Caco-2 (cell line): ENCODE measurements at places on chromosomes 2 and 18.

DNA sequence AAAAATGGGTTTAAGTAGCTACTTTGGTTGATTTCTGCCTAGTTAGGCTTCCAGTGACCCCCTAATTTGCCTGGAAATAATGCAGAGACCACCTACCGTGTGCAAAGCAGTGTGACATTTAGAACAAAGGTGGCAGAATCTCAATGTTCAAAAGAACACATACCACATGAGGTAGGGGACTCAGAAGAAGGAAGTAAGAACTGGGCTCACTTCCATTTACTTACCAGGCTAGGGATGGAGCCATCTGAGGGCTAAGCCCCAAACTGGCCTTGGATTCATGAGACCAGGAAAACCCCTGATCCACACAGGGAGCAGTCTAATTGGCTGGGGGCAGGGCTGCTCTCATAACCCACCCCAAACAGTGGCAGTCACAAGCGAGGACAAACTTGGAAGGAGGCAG lies 190.7 kb downstream of the NCKAP5 start:
- DNase-seq = no peak

GRCh38 chr2:242085941-242086621 lies 216.6 kb downstream of the RTP5 start:
- DNase-seq = no peak

DNA sequence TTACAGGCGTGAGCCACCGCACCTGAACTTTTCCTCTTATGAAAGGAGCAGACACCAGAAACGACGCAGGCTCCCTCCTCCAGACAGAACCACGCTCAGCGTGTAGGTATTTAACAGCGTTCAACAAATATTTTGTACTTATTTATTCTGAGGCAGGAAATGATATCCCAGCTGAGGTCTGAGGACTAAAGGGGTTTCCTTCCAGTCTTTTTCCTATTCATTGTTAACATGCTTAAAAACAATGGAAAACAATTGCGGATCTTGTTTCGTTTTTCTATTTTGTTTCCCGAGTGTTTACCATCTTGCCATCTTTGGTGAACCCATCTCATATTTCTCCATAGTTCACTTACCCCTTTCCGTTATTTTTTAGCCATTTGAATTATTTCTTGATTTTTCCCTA lies 43.7 kb upstream of the FOSL2 start:
- DNase-seq = no peak

DNA sequence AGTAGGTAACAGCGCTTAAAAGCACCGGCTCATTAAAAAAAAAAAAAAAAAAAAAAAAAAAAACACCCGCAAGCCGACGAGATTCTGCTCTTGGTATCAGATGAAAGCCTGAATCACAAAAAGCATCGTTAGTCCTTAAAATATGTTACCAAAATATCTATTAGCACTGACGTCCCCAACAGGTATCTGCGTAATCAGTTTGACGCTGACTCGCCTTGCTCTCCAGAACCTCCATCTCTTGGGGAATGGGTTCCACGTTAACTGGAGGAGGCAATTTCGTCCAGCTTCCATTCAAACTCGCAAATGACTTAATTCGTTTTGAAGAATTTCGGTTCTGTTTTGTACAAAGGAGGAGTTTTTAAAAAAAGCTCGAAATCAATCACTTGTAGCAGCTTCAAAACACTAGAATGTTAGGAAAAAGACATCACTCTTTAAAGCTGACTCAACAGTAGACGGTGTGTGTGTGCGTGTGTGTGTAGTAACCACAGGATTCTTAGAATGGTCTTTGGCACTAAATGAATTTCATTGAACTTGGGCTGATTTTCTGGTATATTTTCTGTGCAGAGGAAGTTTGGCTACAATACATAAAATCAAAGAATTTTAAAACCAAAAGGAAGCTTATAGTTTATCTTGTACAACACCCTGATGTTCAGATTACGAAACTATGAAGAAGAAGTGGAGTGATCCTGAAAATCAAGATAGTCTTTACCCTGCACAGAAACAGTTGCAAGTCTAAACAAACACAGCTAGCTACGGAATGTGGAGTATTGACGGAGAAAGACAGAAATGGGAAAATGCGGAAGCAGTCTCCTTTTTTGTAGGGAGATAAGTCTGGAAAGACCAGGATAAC lies 1.1 kb upstream of the PGAP1 start:
- peak; percentile 26 for DNase-seq

GRCh38 chr2:74554820-74555531 lies 456 bp downstream of the DOK1 start:
- no peak for DNase-seq

GRCh38 chr2:3246928-3247714 lies 130.5 kb downstream of the EIPR1 start:
- no peak for DNase-seq

DNA sequence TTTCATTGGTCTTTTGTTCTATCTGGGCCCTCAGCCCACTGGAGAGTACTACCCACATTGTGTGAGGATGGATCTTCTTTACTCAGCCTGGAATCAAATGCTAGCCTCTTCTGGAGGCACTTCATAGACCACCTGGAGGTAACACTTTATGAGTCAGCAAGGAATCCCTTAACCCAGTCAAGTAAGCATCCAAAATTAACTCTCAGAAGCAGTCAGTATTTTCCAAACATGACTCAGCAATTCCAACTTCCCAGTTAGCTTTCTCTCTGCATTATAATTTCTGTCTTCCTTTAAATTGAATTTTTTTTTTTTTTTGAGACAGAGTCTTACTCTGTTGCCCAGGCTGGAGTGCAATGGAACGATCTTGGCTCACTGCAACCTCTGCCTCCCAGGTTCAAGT lies 142.7 kb downstream of the ACKR3 start:
- no peak for DNase-seq

GRCh38 chr18:28176948-28177827 lies at the start of gene CDH2:
Gene CDH2, minus strand, starts transcription at chr18:28177130. Its CDS starts 108 bp downstream, at chr18:28177022.
- DNase-seq = no peak

DNA sequence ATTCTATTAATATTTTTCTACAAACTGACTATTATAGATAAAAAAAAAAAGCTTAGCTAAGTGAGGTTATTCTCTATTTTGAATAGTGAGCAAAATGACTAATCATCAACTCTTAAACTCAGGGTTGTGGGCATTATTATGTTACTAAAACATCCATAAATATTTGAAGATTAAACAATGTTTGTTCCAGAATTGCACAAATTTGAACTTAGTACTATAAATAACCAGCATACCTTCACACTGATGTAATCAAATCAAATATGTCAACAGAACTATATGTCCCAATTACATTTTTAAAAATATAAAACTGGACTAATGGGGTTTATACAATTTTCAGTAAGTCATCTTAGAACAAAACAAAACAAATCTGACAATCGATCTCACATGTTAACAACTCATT lies 800.9 kb downstream of the LRP1B start:
- no peak for DNase-seq

DNA sequence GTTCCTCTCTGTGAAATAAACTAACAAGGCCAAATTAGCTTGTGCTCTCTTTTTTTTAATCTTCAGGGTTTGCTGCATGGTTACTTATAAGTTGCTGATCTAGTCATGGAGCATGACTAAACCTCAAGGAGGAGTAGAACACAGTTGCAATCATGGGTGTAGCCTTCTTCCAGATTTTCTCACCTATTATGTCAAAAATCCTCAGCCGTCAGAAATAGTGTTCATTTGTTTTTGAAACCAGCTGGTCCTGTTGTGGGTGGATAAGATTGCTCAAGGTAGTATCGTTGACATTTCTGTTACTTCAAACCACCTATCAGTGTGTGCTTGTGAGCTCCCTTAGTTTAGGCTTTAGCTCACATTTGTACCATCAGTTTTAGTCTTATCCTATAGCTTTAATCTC lies 11.2 kb downstream of the RELCH start:
- no peak for DNase-seq

DNA sequence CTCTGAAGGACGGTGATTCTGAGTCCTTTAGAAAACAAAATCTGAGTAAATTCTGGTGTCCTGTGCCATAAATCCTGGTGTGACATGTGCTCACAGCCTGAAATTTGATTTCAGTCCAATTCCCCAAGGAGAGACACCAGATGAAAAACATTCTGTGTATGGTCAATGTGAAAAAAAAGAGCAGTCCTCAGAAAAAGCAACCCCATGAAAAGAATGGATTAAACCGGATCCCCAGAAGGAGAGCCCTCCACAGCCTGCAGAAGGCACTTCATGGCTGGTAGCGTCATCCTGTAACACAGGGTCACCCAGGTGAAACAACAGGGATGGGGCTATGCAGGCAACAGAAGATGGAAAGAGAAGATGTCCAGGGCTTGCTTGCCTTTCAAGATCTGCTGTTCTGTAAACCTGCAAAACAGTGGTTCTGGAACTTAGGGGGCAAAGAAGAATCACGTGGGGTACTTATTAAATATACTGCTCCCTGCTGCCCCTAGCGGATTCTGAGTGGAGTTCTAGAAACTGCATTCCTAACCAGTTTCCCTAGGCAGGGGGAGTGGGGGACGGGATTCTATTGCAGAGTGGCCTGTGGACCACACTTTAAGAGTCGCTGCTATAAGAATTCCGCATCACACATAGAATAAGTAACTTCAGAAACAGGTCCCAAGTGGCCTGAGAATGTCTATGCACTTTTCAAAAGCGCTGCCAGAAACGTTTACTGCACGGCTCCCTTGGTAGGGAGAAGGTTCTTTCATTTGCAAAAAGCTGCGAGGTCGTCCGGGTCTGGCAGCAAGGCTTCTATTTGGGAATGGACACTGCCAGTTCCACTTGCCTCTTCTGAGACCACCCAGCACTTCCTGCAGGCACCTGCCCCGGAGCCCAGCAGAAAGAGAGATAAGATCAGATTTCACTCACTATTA lies 118.9 kb upstream of the ARL5A start:
- no peak for DNase-seq

DNA sequence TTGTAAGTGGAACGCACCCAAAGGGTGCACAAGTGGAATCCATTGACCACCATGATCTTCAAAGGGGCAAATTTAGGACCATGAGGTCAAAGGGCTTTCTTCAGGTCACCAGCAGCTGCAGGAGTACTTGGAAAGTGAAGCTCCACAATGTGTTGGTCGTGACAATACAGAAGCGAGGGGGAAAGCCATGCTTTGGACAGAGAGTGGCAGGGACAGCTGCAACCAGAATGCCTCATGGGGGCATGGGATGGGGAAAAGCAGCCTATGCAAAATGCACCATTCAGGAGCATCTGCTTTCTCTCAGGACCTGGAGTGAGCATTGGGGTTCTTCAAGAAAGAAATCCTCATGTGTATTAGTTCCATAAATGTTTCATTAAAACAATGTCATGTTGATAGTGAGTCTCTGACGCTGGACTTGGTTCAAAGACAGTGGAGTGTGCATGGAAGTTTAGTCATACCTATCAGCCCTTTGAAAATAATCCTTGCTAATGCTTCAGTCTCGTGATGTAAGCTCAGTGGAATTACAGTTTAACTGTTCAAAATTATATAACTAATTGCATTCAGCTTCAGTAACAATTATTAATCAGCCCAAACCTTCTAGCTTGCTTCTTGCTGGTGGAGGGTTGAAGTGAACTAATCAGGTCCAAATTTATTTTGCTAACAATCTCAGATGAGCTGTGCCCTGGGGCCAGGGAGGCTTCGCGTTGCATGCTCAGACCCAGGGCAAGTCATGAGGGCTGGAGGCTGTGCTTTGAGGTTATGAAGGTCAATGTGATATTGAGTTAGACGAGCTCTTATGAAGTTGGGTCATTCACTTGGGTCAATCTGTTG lies 41.6 kb downstream of the ACKR3 start:
- DNase-seq = no peak

DNA sequence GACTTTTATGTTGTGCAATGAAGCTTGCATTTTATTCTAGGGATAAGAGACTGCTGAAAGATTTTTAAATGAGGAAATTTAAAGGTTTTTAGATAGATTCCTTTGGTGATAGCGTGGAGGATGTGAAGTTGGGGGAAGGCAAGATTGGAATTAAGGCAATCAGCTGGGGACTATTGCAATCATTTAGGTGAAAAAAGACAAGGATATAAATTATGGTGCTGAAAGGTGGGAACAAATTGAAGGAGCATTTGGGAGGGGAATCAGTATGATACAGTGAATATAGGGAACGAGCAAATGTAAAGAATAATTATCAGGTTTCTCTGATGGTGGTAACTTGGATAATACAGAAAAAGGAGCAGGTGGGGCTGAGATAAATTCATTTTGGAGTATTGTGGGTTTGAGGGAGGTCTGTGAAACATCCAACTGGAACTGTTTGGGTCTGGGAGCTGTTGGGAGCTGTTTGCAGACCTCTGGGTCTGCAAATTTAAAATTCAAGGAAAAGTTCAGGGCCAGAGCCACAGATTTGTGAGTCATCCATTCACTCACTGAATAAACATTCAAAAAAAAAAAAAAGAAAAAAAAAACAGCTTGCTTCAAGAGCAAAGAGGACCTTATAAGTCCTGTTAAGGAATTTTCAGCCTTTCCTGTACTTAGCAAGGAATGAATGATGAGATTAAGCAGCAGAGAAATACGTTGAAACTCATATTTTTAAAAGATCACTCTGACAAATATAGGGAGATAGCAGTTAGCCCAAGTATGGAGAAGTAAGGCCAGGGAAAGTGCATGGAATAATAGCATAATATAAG lies 257.5 kb upstream of the FN1 start:
- no peak for DNase-seq

GRCh38 chr2:39697454-39697853 lies 31.7 kb downstream of the TMEM178A start:
- DNase-seq = no peak
